ENCODE measurements at places on chromosomes 6 and 20. TPM values are rescaled to one million over a fixed set of nuclear protein-coding genes. Genes with fewer than 3 reads are reported as not detected.

Gene BMP7
- total RNA-seq = not detected

Gene OR2H1
- not detected for total RNA-seq

Gene VIP
- total RNA-seq = not detected

Gene TREML1
- total RNA-seq = not detected

Gene PCSK2
- not detected for total RNA-seq

Gene LCA5
- 0.28 TPM for total RNA-seq

Gene TOX2
- 3.5 TPM for total RNA-seq

Data from activated T-helper 17 cell treated with anti-CD3 and anti-CD28 coated beads, Interleukin-2, amount 50 U/mL, for 72 hours (primary cell).